EL (cell line): ENCODE measurements at places on chromosomes 5 and 9.
A peak's percentile ranks its signal among the peaks of the same experiment; 100 is the strongest.

DNA sequence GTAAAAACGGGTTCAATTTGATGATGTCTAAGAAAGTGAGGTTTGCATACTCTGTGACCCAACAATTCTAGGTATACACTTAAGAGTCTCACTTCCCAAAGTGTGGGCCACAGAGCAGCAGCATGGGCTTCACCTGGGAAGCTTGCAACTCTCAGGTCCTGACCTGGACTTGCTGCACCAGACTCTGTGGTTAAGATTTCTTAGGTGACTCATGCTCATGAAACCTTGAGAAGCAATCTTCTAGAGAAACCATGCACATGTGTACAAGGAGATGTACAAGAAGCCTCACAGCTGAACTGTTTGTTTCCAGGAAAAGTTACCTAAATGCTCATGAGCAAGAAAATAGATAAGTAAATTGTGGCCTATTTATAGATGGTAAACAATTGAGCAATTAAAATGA lies 30.0 kb downstream of the DNAJC21 start:
- peak; percentile 57 for DNase-seq

DNA sequence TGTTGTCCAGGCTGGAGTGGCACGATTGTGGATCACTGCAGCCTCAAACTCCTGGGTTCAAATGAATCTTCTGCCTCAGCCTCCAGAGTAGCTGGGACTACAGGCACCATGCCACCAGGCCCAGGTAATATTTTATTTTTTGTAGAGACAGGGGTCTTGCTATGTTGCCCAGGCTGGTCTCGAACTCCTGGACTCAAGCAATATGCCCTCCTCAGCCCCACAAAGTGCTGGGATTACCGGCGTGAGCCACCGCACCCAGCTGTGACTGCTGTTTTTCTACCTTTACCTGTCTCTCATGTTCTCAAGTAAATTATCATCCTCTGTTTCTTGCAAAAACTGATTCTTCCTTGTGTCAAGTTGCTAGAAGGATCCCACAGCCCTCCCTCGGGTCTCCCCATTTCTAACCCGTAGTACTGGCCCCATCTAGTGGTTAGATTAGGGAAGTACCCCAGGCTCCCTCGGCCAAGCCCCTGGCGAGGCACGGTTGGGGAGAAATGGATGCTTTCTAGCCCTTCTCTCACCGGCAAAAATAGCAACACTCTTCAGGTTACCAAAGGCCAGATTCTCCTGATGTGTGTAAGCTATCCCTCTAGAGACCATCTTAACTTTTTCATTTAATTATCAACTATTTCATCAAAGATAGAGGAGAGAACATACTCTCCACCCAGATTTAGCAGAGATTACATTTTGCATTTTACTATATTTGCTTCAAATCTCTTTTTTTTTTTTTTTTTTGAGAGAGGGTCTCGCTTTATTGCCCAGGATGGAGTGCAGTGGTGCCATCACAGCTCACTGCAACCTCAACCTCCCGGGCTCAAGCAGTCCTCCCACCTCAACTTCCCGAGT lies 19.2 kb upstream of the TOR1B start:
- peak; percentile 72 for DNase-seq

GRCh38 chr9:34035656-34036055 lies 13.0 kb downstream of the UBAP2 start:
- no peak for DNase-seq

DNA sequence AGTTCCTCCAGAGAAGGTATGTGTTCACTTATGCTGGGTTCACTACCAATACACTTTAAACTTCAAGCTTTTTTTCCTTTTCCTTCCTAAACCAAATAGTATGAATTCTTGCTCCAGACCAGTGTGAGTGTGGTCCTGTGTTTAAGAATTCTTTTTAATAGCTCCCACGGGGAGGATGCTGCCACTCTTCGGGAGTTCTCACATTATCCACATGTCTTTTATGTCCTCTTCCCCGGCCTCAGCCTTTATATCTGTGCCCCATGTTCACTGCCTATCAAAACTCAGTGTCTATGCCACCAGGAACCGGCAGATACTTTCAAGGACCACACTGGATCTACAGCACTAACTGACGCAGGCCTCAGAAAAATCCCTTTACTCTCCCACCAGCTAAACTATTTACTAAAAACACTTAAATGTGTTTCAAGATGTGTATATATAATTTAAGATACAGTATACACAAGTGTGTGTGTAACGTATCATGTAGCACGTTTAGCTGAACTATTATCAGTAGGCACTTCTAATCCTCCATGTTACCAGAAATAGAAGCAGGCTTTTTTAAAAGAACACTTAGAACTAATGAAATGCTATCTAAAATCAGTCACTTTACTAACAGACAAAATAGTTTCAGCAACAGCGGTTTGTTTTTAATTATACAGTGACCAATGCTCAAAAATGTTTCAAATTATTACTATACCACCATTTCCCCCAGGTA lies 88.0 kb downstream of the PLPP1 start:
- no peak for DNase-seq

GRCh38 chr5:96569332-96569731 lies 92.8 kb upstream of the CAST start:
- no peak for DNase-seq

GRCh38 chr5:175246242-175246888 lies 197.6 kb downstream of the DRD1 start:
- peak; percentile 99 for DNase-seq

- DNase-seq = no peak
Observed at GRCh38 chr5:141570655-141571054, 48.1 kb downstream of the DIAPH1 start.

GRCh38 chr5:56233230-56233629 lies at the start of gene ANKRD55:
Gene ANKRD55, minus strand, starts transcription at chr5:56233330. Its CDS starts 417 bp downstream, at chr5:56232913.
- DNase-seq = no peak

GRCh38 chr5:6666762-6667161 lies 33.5 kb downstream of the SRD5A1 start:
- no peak for DNase-seq

DNA sequence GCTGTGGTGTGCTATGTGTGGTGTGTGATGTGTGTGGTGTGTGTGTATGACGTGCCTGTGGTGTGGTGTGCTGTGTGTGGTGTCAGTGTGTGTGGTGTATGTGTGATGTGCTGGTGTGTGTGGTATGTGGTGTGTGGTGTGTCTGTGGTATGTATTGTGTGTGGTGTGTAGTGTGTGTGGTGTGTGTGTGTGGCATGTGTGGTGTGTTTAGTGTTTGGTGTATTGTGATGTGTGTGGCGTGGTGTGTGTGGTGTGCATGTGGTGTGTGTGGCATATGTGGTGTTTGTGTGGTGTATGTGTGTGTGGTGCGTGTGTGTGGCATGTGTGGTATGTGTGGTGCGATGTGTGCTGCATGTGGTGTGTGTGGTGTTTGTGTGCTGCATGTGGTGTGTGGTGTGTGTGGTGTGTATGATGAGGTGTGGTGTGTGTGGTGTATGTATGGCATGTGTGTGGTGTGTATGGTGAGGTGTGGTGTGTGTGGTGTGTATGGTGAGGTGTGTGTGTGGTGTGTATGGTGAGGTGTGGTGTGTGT lies 18.3 kb upstream of the RNU6ATAC start:
- no peak for DNase-seq

GRCh38 chr5:156119692-156120091 lies 207.3 kb upstream of the SGCD start:
- no peak for DNase-seq

- no peak for DNase-seq
Observed at GRCh38 chr9:6450641-6451375, 37.8 kb downstream of the UHRF2 start.
